ENCODE measurements at places on chromosomes 2 and 18.

- DNase-seq = no peak
These were observed 51.1 kb downstream of the COLEC12 start for GRCh38 chr18:449374-449773.

DNA sequence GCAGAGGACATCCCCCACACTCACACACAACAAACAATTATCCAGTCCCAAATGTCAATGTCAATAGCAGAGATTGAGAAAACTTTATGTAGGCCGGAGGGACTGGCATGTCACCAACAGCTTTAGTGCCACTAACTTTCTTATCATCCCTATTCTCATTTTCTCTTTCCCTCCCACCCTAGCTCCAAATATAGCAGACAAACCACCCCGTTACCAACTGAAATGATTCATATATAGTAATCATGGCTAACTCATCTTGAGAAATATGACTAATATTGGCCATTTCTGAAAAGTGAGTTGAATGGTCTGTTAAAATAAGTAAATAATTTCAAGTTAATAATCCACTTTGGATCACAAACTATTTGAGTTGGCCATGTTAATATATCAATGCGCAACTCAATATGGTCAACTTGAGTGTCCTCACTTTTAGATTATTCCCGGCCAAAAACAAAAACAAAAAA lies 242.1 kb upstream of the RND3 start:
- no peak for DNase-seq

- no peak for DNase-seq
These were observed 50.4 kb upstream of the CTLA4 start for GRCh38 chr2:203817147-203817546.

GRCh38 chr2:105380432-105381100 lies 18.3 kb downstream of the FHL2 start:
- DNase-seq = no peak

GRCh38 chr18:6836331-6836730 lies 106.8 kb downstream of the ARHGAP28 start:
- no peak for DNase-seq

DNA sequence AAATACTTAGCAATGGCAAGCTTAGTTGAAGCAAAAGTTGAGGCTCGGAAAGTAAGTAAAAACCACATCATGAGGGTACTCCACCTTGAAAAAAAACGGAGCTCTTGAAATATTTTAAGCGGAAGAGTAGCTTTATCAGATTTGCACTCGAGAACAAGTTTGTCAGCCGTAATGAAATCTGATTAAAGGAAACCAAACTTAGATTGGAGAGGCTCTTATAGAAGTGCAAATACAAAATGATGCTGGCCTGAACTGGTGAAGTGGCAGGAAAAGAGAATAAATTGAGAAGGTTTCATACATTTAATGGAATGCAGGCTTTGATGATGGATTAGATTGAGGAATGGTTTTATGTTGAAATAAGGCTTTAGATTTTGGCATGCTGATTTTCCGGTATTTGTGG lies 484.2 kb downstream of the PID1 start:
- DNase-seq = no peak

DNA sequence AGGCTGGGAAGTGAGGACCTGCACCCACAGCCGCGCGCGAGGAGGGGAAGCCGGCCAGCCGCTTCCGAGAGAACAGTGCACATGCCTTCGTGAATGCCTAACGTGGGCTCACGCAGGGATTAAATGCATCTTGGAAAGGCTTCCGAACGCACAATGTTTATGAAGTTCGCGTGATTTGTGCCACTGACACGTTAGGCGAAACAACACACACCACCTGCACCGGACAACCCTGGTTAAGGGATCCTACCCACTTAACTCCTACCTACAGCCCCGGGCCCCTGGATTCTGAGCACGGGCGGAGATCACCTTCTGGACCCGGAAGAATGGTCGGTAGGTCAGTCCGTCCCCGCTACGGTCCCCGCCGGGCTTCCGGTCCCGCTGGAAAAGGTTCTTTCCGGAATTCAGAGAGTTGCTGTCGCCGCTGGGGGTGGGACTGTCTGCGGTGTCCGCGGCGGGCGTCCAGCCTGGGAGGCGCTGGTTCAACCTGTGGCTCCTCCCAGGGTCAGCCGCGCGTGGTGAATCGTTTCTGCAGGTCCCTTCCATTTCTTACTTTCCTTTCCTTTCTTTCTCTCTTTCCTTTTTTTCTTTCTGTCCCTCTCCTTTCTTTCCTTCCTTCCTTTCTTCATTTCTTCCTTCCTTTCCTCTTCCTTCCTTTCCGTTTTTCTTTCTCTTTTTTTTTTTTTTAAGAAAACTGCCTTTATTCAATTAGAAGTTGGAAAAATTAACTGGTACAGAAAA lies at the start of gene MTIF2:
TSS of gene MTIF2 (minus strand) at position 325 of the 738 bp plus-strand sequence. CDS start 5,373 bp downstream, outside the sequence.
- DNase-seq = peak; percentile 86

GRCh38 chr18:23580677-23581367 lies 5.5 kb downstream of the NPC1 start:
- no peak for DNase-seq
